ENCODE measurements at places on chromosomes 2 and 18. TPM values are rescaled to one million over a fixed set of nuclear protein-coding genes. Genes with fewer than 3 reads are reported as not detected.

The REEP1 gene
- 0.25 TPM for total RNA-seq

The CD8A gene
- total RNA-seq: 0.28 TPM

The GTF2A1L gene
- not detected for total RNA-seq

The OXER1 gene
- total RNA-seq: not detected

The CFAP210 gene
- total RNA-seq: 0.96 TPM

The TMEM178A gene
- 2.9 TPM for total RNA-seq

The POMC gene
- not detected for total RNA-seq
